ENCODE measurements at places on chromosomes 3 and 15.

DNA sequence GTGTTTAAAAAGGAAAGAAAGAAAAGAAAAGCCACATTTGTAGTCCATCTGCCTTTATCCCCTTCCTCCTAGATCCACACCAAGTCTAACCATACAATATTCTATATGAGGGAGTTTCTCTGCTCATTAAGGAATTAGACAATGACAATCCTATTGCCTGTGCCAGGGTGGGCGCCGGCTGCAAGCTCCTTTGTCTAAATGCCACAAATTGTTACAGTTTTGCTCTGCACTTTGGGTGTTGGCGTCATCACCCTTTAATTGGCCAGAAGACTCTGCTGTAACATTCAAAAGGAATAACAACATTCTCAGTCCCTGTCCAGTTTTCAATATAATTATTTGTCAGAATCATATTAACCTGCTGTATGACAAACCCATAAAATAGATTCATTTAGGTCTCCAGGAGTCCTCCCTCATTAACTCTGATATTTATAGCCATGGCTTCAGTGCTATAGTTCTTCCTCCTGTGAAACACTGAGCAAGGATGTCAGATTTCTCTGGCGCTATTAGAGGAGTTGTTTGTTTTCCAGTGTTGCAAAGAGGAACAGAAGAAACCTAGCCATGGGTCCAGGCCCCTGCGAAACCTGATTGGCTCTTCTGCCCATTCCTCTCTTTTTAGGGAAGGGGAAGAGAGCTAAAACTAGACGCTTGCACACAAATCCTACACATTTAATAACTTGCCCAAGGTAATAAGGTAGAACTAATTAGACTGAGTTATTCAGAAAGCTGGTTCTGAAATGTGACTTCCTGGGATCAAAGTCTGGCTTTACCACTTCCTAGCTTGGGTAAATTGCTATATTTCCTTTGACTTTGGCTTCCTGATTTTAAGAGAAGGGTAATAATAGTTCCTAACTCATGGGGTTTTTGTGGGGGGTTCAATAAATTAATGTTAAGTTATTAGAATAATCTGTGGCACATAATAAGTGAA is 112.4 kb downstream of the CD47 start:
- DNase-seq, result no peak

DNA sequence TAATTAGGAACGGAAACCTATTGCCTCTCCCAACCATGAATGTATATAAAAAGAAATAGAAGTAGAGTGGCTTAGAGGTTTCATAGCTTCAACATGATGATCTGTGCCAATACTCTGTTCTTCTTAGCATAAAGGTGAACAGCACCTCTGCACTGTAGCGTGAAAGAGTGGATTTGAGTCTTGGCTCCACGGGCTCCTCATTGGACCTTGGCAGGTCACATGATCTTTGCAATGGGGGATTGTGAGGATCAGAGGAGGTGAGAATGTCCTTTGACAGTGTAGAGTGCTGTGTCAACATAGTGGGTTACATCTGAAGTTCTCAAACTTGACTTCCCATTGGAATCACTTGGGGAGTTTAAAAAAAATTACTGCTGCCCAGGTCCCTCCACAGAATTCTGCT is 51.4 kb downstream of the FEM1B start:
- no peak for DNase-seq

DNA sequence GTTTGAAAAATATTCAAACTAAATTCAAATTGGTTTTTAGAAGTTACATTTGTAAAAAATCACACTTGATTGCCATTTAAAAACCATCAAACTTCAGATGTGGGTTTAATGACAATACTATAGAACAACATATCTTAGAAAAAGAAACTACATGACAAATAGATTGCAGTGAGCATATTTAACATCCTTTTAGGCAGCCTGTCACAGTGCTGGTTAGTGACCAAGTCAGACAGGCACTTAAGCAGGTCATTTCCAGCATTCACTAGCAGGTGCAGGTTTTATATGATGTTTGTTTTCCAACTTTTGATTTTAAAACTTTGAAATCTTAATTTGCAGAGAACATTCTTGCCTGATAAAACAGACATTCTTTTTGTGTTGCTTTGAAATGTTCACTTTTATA is 115.7 kb downstream of the MBNL1 start:
- no peak for DNase-seq

DNA sequence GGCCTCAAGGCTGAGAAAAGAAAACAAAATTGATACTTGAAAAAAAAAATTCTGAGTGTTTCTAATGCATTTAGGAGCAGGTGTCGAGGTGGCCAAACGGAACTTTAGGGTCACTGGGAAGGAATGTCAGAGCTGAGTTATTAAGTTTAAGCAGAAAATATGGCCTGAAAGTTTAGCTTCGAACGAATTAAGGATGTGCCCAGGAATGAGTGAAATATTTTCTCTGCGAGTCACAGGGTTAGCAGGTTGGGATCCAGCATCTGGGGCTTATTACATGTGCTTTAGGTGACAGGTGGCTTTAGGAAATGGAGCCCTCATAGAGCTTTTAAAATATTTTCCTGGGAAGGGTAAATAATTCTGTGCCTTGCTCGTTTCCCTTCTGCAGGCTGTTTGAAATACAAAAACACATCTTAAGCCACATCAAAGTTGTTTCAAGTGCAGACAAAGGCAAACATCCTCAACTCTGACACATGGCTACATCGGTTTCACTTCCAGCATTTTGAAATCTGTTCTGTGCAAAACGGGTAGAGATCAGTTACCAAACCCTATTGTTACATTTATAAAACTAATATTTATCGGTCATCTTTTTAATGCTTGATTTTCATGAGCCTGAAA is 143.1 kb upstream of the ARRDC4 start:
- no peak for DNase-seq

DNA sequence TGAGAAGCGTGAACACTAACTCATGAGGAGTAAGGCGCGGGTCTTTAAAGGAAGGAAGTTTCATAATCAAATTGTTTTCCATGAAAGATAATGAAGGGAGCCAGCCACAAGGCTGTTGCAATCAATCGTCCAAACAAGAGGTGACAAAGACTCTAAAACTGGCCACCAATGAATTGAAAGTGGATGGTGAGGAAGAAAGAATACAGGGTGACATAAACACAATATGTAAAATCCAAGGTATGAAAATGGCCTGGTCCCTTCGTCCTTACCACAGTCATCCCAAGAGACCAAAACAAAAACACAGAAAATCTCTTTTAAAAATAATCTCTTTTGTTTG is 12.0 kb downstream of the CD86 start:
- DNase-seq, result no peak

DNA sequence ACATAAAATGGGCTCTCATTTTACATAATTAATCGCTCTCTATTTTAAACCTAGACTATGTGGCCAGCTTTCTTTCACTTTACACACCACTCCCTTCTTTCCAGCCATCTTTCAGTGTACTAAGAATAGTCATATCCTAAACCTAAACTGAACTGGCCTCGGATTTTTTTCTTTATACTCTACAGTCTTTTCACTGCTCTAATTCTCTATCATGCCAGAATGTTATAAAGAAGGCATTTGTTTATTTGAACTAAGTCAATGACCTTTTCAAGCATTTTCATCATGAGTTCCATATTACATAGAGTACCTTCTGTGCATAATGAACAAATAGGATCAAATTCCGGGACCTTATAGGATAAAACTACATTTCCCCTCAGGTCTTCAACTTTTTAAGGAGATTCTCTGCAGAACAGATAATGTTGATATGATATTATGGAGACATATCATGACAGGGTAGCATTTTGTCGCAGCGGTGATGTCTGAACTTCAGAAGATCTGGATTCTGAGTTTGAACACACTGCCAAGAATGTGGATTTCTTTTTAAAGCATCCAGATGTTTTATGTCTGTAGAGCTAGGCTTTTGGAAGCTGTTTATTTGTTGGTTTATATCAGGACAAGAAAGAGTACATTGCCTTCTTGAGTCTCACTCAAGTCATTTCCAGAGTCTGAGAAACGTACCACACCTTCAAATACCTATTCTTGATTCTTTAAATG is 1047.3 kb downstream of the MCTP2 start:
- no peak for DNase-seq

GRCh38 chr3:39937874-39938273 is 128.5 kb downstream of the MYRIP start:
- no peak for DNase-seq

GRCh38 chr3:71160785-71161546 is 422.6 kb downstream of the FOXP1 start:
- DNase-seq, result no peak
